ENCODE measurements at places on chromosomes 6 and 20. TPM values are rescaled to one million over a fixed set of nuclear protein-coding genes. Genes with fewer than 3 reads are reported as not detected.

ENPP4 gene
- total RNA-seq: 0.38 TPM

HLA-DOB gene
- not detected for total RNA-seq

BPIFB1 gene
- total RNA-seq: 0.16 TPM

CDH4 gene
- 2.4 TPM for total RNA-seq

GABRR1 gene
- not detected for total RNA-seq

NANP gene
- 5.2 TPM for total RNA-seq

C6orf52 gene
- 15.7 TPM for total RNA-seq

PLCG1 gene
- 91.9 TPM for total RNA-seq

SLC13A3 gene
- total RNA-seq: 0.97 TPM

IBTK gene
- 28.2 TPM for total RNA-seq

NMBR gene
- total RNA-seq: 0.68 TPM

NKX2-2 gene
- total RNA-seq: 0.57 TPM

IL22RA2 gene
- 0.06 TPM for total RNA-seq

OSTM1 gene
- total RNA-seq: 18.6 TPM

DNA sequence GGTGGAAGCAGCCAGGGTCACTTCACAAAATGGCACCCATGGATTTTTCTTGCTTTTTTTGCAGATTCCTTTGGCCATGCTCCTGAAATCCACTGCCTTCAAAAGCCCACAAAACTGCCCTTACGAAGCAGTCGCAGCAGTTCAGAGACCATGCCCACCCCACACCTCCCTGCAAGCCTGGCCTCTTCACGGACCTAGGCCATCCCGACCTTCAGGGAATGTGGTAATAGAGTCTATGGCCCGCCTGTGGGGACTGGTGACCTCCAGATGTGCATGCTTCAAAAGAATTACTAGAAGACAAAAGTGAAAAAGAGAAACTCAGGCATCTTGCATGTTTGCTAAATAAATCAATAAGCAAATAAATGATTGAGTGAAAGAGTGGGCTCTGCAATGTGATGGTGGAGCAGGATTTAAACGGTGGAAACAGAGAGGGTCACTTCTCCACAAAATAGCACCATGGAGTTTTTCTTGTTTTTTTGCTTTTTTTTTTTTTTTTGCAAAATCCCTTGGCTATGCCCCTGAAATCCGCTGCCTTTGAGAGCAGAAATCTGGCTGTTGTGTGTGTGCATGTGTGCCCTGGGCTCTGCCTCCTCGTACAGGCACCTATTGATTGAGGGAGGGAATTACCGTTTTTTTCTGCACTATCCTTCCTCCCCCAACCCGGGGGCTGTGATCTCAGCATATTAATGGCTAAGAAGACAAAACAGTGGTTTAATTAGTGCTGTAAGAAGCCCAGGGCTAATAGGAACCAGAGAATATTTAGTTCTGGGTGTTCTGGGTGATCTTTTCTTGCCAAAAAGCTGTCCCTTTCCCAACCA lies 107.4 kb downstream of the PXDC1 start:
- no peak for ATAC-seq

GRCh38 chr6:108897371-108897770 lies 49.1 kb downstream of the ARMC2 start:
- ATAC-seq: peak; percentile 62

- no peak for ATAC-seq
Observed at GRCh38 chr6:125574604-125575003, 174.8 kb upstream of the HEY2 start.

GRCh38 chr6:136095986-136096385 lies 154.1 kb downstream of the MTFR2 start:
- ATAC-seq: no peak

DNA sequence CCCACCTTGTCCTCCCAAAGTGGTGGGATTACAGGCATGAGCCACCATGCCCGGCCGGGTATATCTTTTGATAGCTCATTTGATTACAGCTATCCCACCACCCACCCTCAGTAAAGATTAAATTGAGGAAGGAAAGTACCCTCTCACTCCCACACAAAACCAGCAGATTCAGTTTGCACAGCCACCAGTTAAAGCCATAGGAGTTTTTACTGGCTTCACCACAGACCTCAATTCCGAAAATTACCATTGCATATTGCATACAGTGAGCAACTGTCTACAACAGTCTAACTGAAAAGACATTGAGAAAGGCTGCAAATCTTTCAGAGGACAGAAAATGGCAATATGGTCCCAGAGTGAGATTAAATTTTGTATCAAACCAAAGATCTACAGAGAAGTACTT lies 34.9 kb downstream of the ESF1 start:
- ATAC-seq: no peak

GRCh38 chr20:12916699-12917098 lies 92.1 kb upstream of the SPTLC3 start:
- no peak for ATAC-seq

GRCh38 chr6:158825951-158826306 lies 6.8 kb upstream of the EZR start:
- no peak for ATAC-seq

- peak; percentile 10 for ATAC-seq
Observed at GRCh38 chr20:63254606-63255384, 532 bp upstream of the NKAIN4 start.

GRCh38 chr6:37635319-37635718 lies 62.4 kb downstream of the MDGA1 start:
- no peak for ATAC-seq

GRCh38 chr6:2841264-2842138 lies at the start of gene SERPINB1:
Gene SERPINB1 (minus strand): TSS chr6:2841863. CDS start chr6:2840586, 1,277 bp downstream.
- peak; percentile 85 for ATAC-seq

DNA sequence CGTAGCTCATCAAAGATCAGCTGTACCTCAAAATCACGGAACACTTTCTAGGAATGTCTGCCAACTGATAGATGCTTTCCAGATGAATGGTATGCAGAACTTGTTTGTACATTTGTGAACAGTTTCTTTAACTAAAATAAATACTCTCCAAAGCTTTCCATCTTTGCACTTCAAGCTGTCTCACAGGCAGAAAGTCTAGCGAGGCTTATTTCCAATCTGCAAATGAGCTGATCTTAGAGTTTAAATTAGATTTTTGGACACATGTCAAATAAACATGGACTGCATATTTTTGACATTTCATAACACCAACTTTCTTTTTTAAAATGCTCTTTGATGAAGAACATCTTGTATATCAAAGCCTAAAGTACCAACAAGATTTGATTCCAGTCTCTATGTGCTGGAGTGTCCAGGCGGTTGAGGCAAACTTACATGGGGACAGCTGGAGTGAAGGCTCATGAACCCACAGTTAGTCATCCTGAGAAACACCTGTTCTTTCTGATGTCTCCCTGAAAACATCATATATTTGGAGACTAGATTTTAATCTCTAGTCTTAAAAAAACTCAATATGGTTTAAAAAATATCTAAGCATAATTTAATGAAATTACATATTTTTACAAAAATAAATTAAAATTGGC lies 268.6 kb upstream of the AGPAT4 start:
- ATAC-seq: no peak

- no peak for ATAC-seq
Observed at GRCh38 chr6:141259091-141259490, 873.6 kb upstream of the GJE1 start.

- peak; percentile 83 for ATAC-seq
Observed at GRCh38 chr20:49541733-49542513, 26.0 kb downstream of the PTGIS start.

DNA sequence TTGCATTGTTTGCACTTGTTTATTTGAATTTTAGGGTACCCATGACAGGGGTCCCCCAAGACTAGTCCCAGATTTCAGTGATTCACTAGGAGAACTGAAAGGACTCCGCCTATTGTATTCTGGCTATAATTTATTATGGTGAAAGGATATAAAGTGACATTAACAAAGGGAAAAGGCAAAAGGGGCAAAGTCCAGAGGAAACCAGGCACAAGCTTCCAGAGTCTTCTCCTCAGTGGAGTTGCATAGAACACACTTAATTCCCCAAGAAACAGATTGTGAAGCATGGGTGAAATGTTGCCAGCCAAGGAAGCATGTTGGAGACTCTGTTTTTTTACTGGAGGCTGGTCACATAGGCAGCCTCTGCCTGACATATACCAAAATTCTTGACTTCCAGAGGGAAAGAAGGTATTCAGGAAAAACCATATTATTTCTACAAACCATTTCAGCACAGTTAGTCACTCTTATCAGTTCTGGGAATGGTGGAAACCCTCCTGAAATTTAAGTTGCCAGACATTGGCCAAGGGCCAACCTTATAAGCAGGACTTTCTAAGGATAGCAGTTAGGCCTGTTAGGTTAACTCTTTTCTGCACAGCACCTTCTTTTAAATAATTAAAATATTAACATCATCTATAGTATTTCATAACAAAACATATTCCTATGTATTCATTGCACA lies 71.8 kb downstream of the FIG4 start:
- ATAC-seq: no peak

- ATAC-seq: no peak
Observed at GRCh38 chr20:689348-689747, 13.7 kb upstream of the SCRT2 start.

- ATAC-seq: no peak
Observed at GRCh38 chr20:53718142-53719021, 124.7 kb upstream of the ZNF217 start.

DNA sequence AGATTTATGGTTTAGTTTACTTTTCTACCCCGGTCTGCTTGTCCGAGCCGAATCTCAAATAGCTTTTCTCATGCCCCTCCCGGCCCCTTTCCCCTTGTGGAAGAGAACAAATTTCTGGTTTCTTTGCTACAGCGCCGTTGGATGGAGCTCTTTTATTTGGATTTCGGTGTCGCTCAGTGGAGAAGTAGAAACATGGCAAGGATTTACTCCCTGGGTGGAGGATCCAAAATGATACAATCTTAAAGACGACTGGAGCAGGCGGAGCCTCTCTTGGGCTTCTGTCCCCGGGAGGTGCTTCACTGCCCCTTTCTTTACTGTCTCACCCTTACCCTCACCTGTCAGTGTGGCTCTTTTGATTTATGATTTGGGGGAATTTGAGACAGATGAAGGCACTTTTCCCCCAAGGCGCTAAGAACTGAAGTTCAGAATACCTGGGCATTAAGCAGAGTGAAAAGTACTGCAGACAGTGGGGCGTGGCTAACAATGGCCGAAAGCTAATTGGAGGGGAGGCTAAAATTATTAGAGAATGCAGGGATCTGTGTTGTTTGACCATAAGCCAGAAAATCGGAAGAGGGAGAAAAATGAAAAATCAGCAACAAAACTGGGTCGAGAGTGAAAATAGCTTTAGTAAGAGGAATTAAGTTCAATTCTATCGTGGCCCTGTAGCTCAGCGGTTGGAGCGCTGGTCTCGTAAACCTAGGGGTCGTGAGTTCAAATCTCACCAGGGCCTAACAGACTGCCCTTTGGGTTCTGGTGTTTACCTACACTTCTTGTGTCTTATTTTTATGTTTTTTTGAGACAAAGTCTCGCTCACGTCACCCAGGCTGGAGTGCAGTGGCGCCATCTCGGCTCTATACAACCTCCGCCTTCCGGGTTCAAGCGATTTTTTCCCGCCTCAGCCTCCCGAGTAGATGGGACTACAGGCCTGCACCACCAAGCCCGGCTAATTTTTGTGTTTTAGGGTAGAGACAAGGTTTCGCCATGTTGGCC lies 145.1 kb upstream of the ZNF184 start:
- ATAC-seq: peak; percentile 30

DNA sequence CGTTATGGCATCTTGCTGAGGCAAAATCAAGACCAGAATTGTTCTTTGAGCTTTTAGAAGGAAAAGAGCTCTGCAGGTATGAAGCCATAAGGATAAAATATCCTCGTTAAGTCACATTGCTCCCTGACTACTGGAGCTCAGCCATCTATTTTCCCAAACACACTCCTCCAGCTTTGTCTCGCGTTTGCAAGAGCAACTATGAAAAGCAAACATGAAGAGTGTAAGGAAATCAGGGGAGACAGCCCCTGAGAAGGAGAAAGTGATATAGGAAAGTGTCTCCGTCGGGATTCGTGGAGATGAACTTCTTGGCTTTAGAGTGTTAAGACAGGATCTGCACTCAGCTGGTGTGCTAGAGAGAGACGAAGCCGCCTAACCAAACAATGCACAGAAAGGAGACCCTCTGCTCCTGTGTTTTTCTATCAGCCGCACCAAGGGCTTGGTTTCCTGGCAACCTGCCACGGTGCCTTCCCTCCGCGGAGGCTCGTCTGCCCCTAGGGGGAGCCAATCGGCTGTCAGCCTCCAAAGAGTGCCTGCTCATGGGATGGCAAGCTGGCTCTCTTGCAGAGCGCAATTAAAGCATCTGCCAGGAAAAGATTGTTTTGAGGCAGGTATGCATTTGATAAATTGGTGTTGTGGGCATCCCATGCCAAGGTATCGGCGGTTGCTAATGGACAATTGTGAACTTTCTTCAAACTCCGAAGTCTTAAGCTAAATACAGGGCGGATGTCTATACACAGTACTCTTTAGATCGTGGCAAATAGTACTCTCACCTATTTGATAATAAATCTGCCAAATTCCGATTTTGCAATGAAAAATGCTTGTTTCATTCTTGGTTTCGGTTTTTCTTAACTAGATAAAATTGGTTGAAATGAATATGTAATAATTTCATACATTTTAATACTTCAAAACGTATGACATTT lies 603.2 kb downstream of the RNF144B start:
- ATAC-seq: peak; percentile 99

- ATAC-seq: no peak
Observed at GRCh38 chr20:2093159-2093781, 8.4 kb upstream of the STK35 start.

- ATAC-seq: no peak
Observed at GRCh38 chr20:51026269-51026668, 3.4 kb upstream of the KCNG1 start.

DNA sequence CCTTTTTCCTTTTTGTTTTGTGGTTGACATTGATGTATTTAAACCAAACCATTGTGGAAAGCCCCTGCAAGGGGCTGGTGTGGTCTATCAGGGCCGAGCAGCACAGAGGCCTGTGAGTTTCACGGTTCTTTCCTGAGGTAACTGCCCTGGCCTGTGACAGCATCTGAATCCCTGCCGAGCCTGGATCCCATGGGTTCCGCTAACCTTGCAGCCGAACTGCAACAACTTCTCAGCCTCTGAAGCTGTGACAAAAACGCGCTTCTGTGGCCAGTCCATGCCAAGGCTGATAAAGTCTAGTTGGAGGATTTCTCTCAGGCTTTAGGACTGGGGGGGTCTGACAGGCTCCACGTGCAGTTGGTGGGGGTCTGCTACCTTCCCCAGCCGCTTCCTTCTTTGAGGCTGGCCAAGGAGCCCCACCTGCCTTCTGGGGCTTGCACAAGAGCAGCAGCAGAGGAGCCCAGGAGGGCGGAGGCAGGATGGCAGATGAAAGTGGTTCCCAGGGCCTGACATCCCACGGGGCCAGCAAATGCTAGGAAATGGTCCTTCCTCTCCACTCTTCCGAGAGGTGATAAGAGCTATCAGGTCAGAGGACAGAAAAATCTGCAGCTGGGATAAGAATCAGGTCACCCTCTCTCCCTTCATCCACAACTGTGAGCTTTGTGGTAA lies 150.9 kb downstream of the PREX1 start:
- no peak for ATAC-seq

DNA sequence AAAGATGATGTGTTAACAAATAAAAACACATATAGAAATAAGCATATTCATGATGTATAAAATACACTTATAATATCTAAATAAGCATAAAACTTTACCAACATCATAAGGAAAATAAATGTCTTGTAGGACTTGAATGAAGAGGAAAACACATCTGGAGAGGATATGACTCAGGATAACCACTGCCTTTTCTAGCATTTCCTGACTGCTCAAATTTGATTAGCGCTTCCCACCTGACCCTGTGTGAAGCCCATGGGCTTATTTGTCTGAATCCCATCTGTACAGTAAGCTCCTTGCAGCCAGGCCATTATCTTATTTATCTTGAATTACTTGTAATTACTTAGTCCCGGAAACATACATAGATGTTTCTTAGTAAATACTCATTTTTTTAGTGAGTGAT lies 608.6 kb downstream of the COL12A1 start:
- no peak for ATAC-seq

GRCh38 chr6:119348096-119348747 lies 1.3 kb downstream of the MAN1A1 start:
- ATAC-seq: no peak
